HFFc6 (cell line): ENCODE measurements at places on chromosomes 13 and 19.

DNA sequence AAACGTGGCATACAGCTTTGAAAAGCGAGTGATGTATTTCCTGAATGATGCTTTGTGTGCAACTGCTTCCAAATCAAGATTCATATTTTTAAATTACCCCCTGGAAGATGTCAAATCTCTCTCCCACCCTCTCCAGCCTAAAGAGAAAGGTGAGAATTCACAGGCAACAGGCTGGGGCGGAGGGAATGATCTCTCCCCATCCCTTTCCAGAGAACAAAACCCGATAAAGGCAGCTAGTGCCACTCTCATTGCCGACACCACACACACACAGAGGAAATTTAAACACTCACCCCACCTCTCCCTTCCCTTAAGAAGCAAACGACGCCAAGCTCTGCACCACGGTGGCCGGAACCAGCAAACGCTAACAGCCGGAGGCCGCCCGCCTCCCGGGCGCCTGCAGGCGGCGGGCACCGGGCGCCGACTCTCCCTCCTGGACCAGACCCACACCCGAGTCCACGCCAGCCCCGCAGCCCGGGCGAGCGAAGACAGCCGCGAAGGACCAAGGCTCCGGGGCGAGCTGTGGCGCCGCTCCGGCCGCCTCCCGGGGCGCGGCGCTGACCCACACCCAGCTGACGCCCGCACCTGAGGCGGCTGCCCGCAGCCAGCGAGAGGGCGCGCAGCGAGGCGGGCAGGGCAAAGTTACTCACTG is 477 bp downstream of the LNX2 start:
- peak; percentile 39 for DNase-seq

GRCh38 chr13:44249431-44249836 is 124.2 kb upstream of the SERP2 start:
- DNase-seq = peak; percentile 43

DNA sequence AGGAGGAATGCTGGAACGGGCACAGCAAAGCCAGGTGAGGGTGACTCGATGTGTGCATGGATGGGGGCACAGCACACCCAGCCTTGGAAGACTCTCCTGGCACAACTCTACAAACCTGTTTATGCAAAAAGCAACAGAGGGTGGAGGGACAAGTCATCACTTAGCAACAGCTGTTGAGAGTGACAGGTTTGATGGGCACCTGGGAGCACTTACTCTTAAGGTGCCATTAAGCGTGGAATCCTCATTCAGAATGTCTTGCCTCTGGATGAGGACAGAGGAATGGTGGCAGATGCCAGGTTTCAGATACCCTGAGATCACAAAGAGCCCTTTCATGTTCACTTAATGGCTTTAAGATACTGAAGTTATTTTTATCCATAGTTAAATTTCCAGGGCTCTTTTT is 97.0 kb downstream of the DCT start:
- DNase-seq = no peak

- no peak for DNase-seq
These were observed 156.4 kb upstream of the RNF113B start for GRCh38 chr13:98333486-98333885.

DNA sequence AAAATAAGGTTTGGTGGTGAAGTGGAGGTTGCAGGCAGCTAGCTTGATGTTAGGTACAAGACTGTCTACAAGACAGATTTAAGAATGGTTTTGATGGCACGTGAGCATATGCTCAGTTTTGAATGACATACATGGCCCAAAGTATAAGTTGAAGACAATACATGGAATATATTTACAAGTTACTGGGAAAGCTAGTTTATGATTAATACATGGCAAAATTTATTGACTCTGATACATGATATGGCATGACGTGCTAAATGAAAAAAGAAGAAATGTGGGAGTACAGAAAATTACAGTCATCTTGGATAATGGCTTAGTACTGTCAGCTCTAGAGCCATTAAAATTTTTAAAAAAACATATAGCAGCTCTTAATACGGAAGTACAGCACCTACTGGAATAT is 4.4 kb downstream of the KLF5 start:
- no peak for DNase-seq

DNA sequence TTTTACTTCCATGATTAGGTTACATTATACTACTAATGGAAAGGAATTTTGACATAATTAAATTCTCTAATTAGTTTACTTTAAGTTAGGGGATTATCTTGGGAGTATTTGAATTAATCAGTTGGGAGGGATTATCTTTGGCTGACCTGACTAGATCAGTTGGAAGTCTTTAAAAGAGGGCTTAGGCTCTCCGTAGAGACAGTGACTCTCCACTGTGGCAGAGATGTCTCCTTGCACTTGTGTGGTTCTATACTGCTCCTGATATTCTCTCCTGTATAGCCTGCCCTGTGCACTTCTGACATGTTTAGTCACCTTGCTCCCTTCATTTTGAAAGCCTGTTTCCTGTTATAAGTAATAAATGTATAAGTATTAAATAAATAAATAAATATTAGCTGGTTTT is 1612.3 kb upstream of the PRR20A start:
- no peak for DNase-seq

- no peak for DNase-seq
These were observed 1563.2 kb upstream of the MIR17HG start for GRCh38 chr13:89784161-89784809.

DNA sequence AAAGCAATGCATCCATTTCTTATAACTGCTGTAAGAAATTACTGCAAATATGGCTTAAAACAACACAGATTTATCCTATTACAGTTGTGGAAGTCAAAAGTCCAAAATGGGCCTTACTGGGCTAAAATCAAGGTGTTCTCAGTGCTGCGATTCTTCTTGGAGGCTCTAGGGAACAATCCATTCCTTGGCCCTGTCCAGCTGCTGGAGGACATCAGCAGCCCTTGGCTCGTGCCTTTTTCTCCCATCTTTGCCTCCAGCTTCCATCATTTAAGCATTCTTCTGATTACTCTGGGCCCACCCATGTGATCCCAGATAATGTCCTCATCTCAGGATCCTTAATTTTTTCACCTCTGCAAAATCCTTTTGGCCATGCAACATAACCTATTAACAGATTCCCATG is 607.1 kb downstream of the DCT start:
- no peak for DNase-seq

DNA sequence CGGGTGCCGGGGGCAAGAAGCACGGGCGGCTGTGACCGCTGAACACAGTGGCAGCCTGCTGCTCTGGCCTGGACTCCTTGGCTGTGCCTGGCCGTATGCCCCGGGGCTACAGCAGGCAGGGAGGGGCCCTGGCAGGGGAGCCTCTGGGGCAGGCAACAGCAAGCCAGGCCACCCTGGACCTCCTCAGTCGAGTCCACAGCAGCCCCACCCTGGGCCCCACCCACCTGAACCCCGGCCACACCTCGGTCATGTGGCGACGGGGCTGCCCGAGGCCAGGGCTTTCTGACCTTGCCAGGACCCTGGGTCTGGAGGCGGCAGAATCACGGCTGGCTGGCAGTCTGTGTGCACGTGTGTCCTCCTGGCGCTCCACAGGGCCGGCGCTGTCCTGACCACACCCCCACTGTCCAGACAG is 8.7 kb downstream of the CILP2 start:
- no peak for DNase-seq

- no peak for DNase-seq
These were observed 194.5 kb downstream of the DACH1 start for GRCh38 chr13:71672512-71672911.

GRCh38 chr13:26473571-26474230 is 83.8 kb upstream of the WASF3 start:
- DNase-seq = no peak

GRCh38 chr13:94399812-94400211 is 79.7 kb downstream of the DCT start:
- no peak for DNase-seq

GRCh38 chr19:17329366-17330261 is 5.0 kb downstream of the ANO8 start:
- DNase-seq = no peak

DNA sequence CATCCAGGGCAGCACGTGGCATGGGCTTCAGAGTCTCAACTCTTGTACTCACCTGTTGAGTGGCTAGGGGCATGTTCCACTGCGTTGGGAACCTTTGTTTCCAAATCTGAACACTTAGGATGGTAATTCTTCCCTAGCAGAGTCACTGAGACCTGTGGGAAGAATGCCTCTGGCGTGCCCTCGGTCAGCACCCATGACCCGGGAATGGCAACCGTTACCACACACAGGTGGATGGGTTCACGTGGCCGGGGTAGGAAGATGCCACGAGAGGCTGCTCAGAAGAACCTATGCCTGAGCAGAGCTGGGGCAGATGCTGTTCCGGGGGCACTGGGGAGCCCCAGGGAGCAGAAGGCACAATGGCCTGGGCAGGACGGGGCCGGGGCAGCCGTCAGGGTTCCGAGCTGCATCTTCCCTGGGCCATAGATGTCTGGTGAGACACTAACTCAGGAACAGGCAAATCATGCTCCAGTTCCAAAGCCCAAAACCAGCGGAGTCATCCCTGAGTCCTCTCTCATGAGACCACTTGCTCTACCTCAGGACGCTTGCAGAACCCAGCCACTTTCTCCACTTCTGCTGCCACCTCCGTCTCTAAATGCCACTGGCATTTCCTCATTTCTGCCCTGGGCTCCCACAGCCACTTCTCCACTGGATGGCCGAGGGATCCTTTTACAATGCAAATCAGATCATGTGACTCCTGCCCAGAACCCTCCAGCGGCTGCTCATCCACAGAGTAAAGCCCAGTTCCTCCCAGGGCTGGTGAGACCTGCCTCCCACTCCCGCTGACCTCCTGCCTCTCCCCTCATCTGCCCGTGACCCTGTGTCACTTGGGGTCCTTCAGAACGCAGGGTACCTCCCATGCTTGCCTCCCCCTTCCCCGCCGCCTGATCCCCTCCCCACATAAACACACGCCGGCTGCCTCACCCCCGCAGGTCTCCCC is 36.7 kb downstream of the FAM124A start:
- no peak for DNase-seq

GRCh38 chr19:17965370-17966128 is 1.4 kb upstream of the KCNN1 start:
- no peak for DNase-seq

- no peak for DNase-seq
These were observed 163.7 kb downstream of the KLF12 start for GRCh38 chr13:73970421-73971055.

- no peak for DNase-seq
These were observed 1007.2 kb downstream of the PCDH9 start for GRCh38 chr13:66222926-66223325.

DNA sequence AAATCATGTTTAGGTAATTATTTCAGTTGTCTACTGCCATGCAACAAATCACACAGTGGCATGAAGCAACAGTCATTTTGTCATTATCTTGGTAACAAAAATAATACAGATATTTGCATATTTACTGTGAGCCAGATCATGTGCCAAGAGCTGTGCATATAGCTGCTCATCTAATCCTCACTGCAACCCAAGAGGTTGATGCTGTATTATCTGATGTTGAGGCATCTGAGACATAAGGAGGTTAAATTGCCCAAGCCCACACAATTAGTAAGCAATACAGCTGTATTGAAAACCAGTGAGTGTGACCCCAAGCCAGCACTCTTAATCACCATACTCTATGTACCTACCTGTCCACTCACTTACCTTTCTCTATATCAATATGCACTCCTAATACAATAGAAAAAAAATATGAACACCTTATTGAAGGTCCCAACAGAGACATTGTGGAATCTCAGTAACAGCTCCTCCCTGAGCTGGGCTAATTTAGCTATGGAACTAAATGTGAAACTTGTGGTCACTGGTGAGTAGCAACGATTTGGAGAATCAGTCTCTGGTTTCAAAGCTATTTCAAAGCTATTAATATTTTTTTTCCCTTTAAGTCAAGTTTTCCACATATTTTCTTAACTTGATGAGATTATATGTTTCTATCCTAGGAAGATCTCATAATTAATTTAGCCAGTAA is 185.2 kb downstream of the KLF12 start:
- DNase-seq = no peak

- DNase-seq = peak; percentile 86
These were observed at the start of gene LDLR for GRCh38 chr19:11089254-11090013. Gene LDLR, plus strand, starts transcription at chr19:11089463. Its CDS starts 86 bp downstream, at chr19:11089549.

DNA sequence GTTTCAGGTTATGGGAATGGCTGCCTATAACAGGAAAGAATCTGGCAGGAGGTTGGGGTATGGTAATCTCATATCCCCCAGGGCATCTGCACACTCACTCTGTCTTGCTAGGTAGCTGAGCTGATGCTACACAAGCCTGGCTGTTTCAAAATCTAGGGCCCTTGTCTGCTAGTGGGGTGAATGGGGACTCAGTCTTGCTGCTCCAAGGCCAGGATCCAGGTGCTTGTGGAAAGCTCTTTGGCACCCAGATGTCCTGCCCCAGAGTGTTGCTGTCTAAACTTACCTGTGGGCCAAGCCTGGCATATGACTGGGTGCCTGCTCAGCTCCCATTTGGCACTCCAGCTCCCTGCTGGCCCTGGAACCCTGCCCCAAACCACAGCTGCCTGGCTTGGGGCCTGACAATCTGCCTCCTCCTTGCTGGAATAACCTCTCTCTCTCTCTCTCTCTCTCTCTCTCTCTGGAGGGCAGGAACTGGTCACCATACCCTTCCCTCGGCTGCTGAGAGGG is 158.1 kb upstream of the TSC22D1 start:
- DNase-seq = peak; percentile 36

DNA sequence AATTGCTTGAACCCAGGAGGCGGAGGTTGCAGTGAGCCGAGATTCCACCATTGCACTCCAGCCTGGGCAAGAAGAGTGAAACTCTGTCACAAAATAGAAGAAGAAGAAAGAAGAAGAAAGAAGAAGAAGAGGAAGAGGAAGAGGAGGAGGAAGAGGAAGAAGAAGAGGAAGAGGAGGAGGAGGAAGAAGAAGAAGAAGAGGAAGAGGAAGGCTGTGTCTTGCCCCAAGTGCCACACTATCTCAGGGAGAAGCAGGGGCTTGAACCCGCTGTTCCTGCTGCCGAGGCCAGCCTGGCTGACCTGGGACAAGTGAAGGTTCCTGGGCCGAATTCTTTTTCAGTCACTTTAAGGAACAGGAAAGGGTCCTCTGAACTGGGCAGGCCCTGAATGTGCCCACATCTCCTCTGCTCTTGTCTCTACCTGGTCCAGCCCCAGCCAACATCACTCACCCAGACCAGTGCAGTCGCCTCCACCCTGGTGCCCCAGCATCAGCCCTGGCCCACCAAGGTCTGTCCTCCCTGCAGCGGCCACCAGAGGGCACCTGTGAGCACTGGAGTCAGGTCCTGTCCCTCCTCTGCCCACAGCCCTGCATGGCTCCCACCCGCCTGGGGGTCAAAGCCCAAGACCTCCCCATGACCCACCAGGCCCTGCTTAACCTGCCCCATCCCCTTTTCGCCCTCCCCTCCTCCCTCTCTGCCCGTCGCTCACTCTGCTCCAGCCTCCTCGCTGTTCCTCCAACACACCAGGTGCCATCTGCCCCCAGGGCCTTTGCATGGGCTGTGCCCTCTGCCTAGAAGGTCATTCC is 20.0 kb downstream of the TICAM1 start:
- peak; percentile 48 for DNase-seq
